Femur (tissue), 1 donor: ENCODE measurements at places on chromosomes 16 and 17.

GRCh38 chr16:56673921-56674320 lies 4.3 kb downstream of the MT1H start:
- DNase-seq: peak; percentile 45

- no peak for DNase-seq
Measured at GRCh38 chr16:50121278-50121677, 31.8 kb upstream of the TENT4B start.

GRCh38 chr16:74892574-74893461 lies 92.1 kb downstream of the WDR59 start:
- no peak for DNase-seq

DNA sequence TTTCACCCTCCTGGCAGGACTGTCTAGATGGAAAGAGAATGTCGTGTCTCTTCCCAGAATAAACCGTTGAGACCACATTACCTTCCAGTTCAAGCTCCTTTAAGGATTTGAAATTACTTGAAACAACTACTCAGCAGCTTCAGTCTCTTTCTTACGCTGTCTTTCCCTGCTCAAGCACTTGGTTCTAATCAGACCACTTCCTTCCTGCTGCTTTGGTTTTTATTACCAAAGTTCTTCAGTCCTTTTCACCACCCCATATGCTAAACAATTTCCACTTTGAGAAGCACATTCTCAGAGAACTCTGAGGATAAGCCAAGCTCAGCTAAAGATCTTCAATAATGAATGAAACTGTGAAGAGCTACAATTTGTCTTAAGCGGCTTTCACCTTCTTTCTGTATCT lies 105.4 kb downstream of the STX8 start:
- DNase-seq: no peak

- no peak for DNase-seq
Measured at GRCh38 chr17:37054894-37055293, 106.1 kb downstream of the AATF start.

- DNase-seq: no peak
Measured at GRCh38 chr16:73882033-73882432, 414.6 kb upstream of the PSMD7 start.

DNA sequence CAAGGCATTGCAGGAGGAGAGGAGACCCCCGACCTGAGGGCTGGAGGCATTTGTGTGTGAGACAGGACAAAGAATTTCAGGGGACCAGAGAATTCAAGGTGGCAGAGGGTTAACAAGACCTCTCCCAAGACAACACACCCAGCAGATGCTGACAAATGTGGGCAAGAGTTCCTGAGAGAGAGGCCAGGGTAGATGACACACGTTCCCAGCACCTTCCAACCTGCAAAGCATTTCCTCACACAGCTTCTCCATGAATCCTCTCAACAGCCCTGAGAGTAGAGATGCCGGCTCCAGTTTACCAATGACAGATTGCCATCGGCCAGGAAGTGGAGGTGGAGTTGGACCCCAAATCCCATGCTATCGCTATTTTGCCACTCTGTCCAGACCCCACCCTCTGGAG lies 25.0 kb downstream of the WNT3 start:
- no peak for DNase-seq

- DNase-seq: no peak
Measured at GRCh38 chr17:43814026-43814425, 18.9 kb downstream of the MPP3 start.

- no peak for DNase-seq
Measured at GRCh38 chr16:10935226-10935915, 6.9 kb downstream of the DEXI start.

DNA sequence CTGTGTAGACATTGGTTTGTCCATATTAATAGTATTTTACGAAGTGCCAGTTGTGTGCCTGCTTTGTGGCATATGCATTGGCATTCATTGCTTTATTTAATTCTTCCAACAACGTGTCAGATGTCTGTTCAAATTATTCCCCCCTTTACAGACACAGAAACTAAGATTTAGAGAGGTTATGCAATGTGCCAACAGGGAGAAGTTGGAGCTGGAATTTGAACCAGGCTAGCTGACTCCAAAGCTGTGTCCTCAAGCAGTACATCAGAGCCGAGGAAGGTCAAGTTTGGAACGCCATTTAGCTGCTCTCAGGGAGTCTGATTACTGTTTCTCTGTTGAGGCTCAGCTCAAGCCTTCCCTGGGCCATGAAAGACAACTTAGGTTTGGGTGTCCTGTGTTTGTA lies 232.3 kb downstream of the WWOX start:
- no peak for DNase-seq

DNA sequence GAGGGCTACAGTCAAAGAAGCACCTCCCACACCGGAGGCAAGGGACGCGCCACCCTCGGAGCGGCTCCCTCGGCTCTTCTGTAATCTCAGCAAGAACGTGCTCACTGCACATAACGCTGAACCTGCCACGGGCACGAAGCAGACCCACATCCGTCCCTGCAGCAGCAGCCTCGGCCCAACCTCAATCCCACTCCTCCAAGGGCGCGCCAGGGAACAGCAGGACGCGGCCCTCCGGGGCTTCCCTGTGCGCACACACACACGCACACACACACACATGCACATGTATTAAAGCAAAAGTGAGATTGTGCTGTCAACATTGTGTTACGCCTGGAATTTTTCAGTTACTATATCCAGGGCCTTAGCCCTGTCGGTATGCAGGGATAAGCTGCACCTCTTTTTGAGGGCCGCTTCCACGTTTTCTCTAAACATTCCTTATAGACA lies 54.0 kb downstream of the TBC1D16 start:
- DNase-seq: peak; percentile 12

GRCh38 chr16:62363501-62363900 lies 327.3 kb upstream of the CDH8 start:
- DNase-seq: no peak

GRCh38 chr17:28902819-28903545 lies at the start of gene DHRS13:
TSS of gene DHRS13 (minus strand) at chr17:28903079. CDS start at chr17:28902944, 135 bp downstream.
- DNase-seq: peak; percentile 90

DNA sequence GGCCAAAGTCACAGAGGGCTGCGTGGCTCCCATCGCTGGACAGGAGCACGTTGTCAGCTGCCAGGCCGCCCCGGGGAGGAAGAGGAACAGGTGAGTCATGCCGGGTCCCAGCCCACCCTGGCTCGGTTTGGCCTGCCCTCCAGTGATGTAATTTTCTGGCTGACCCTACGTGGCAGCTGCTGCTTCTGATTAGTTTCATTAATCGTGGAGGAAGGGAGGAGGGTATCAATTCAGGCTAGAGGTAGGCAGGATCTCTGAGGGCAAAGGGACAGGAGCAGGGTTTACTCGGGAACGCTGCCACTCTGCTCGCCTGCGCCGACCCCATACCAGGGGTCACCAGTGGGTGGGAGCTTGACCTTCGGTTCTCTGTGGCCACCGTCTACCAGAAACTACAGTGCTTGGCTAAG lies 11.7 kb upstream of the SPATA32 start:
- no peak for DNase-seq

GRCh38 chr17:57751348-57751971 lies 6.4 kb upstream of the CCDC182 start:
- no peak for DNase-seq

GRCh38 chr16:87593710-87594258 lies 8.5 kb upstream of the JPH3 start:
- DNase-seq: no peak

DNA sequence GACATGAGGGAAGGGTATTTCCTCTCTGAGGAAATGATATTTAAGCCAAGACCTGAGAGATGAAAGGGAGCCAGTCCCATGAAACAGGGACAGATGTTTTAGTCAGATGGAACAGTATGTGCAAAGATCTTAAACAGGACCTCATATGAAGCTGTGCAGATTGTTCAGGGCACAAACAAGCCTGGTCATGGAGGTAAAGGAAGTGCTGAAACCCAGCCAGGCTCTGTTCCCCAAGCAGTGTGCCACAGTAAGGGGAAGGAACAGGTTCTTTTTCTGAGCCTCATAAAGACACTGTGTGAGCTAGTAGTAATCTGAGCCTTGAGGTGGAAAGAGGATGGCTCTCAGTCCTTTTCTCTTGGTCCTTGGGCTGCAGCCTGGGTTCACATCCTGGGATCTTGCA lies 159.9 kb downstream of the ANKFN1 start:
- DNase-seq: no peak

DNA sequence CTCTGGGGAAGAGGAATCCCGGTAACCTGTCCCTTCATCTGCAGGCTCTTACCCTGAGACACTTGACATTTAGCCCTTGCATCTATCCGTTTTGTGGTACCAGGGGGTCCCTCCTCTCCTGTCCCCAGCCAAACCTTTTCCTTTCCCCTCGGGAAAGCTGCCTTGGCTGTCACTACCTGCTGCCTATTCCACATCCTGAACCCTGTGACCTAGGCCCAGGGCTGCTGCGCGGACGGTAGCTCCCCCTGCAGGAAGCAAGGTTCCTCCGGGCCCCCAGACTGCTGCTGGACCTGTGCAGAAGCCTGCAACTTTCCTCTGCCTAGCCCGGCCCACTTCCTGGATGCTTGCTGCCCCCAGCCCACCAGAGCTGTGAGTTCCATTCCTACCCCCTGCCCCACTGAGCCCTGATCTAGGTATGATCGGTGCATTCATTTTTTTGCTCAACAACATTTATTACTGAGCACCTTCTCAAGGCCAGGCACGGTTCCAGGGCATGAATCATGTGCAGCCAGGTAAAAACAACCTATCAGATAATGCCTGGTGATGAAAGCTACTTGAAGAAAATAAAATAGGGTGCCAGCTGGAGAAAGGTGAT lies 10.5 kb upstream of the ALDOA start:
- no peak for DNase-seq

DNA sequence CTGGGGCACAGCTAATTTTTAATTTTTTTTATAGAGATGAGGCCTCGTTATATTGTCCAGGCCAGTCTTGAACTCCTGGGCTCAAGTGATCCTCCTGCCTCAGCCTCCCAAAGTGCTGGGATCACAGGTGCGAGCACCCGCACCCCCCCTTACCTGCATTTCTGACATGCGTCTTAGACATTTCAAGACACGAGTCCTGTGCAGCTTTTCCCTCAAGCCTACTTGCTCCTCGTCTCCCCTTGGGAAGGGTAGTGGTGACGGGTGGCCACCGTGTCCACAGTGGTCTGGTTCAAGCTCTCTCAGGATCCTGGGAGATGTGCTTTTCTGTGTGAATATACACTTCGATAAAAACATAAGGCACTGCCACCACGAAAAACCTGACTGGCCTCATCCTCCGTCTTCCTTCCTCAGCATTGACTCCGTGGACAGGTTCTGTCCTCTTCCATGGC lies 9.6 kb downstream of the CANT1 start:
- no peak for DNase-seq

DNA sequence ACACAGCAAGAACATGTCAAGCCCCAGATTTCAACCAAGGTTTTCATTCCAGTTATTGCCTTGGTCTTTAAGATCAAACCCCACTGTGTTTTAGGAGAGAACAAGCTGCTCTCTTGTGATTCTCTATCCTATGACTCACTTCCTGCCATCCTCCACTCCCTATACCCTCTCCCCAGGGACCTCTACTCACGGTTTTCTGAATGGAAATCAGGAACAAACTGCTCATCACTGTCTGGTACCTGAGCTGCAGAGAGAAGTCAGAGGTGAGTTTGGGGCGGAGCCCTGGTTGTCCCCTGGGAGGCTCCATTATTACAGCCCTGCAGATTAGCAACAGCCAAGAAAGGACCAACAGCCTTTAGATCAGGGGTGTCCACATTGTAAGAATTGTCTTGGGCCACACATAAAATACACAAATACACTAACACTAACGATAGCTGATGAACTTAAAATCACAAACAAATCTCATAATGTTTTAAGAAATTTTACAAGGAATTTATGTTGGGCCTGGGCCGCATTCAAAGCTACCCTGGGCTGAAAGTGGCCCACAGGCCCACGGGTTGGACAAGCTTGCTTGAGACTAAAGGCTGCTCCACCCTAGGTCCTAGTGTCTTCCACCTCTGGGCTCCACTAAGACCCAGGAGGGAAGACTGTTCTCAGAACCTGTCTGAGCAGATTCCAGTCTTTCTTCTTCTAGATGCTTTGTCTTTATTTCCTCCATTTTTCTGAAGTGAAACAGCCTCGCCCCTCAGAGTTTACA lies 9.7 kb downstream of the ETV4 start:
- DNase-seq: no peak

DNA sequence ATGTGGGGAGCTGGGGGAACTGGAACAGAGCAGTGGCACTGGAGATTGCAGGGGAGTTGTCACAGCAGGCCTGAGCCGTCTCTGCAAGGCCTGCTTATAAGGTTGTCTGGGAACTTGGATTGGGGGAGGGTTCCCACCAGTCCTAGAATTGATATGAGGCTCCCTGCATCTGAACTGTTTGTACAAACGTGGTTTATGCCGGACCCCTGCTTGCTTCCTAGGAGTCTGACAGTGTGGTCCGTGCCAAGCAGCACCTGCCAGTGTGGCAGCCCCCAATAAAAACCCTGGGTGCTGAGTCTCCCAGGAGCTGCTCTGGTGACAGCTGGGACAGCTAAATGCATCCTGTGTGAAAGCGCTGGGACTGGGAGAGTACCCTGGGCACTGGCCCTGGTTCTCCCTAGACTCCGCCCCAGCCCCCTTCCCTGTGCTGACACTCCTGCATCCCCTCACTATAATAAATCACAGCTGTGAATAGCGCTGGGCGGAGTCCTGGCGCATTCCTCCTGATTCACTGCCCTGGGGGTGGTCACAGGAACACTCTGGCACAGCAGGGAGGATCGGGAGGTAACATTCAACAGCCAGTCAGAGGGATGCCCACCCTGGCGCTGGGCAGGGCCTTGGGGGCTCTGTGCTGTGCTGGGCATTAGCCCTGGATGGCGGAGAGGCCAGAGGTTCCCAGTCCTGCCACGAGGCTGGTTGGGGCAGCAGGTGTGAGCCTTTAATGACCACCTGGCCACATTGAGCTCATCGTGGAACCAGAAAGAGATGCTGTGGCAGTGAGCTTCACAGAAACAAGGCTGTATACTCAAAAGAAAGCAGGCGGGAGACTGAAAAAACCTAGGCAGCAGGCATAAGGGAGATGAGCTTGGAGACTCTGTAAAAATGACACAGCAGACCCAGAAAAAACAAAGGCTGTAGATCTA lies 45.6 kb downstream of the RMI2 start:
- no peak for DNase-seq

- DNase-seq: no peak
Measured at GRCh38 chr17:50916026-50916707, 50.0 kb upstream of the TOB1 start.

DNA sequence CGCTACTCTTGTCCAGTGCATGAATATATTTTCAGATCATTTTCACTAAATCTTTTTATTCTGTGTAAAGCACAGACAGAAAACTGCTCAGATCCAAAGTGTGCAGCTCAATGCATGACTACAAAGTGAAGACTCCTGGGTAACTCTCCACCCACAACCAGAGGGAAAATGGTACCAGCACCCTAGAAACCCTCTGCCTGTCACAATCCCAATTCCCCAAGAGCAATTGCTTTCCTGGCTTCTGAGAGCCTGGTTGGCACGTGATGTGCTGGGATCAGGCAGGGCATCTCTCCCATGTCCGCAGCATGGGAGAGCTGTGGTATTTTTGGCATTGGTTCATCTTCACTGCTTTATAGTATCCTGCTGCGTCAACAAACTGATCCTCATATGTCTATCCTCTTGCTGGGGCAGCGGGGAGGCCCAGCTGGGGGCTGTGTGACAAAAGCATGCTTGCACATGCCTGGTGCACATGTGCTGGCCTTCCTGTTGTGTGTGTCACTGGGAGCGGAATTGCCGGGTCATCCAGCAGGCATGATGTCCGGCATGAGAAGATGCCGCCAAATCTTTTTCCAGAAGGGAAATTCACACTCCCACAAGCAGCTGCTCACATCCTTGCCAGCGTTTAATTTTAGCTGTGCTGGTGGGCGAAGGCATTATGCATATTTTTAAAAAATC lies 278.9 kb upstream of the FOXF1 start:
- DNase-seq: no peak

- DNase-seq: no peak
Measured at GRCh38 chr16:67040906-67041305, 12.0 kb downstream of the CBFB start.

- peak; percentile 82 for DNase-seq
Measured at GRCh38 chr17:38897176-38897575, 27.3 kb downstream of the LASP1 start.
